ENCODE measurements at places on chromosomes 3 and 15.

DNA sequence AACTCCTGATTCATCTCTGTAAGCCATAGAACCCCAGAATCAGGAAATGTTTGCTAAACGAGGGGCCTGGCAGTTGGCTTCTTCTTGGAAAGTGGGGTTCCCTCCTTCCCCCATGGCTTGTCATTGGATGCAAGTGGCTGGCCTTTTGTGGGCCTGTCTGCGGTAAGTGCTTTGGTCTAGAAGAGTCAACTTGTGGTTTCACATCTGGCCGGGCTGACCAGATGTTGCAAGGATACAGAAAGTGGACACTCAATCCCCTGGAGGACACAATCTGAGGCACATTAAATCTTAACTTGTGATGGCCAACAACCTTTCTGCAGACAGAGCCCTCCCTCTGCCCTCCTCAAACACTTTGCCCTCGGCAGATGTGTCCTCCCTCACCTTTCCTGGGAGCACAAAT is 1.1 kb downstream of the FAH start:
- DNase-seq = no peak

DNA sequence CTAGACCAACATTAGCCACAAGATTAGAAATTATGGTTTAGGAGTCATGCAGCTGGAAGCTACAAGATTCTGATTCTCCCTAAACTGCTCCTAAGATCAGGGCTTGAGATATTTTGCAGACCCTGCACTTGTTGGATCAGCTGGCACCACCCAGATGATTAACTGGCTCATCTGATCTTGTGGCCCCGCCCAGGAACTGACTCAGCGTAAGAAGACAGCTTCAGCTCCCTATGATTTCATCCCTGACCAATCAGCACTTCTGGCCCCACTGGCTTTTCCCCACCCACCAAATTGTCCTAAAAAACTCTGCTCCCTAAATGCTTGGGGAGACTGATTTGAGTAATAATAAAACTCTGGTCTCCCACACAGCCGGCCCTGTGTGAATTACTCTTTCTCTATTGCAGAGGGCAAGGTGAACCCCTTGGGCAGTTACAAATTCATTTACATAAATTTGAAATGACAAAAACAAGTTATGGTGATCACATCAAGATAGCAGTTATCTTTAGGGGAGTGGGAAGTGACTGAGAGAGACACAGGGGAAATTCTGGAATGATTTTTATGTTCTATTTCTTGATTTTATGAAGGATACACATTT is 76.5 kb downstream of the CD200R1L start:
- DNase-seq = no peak

DNA sequence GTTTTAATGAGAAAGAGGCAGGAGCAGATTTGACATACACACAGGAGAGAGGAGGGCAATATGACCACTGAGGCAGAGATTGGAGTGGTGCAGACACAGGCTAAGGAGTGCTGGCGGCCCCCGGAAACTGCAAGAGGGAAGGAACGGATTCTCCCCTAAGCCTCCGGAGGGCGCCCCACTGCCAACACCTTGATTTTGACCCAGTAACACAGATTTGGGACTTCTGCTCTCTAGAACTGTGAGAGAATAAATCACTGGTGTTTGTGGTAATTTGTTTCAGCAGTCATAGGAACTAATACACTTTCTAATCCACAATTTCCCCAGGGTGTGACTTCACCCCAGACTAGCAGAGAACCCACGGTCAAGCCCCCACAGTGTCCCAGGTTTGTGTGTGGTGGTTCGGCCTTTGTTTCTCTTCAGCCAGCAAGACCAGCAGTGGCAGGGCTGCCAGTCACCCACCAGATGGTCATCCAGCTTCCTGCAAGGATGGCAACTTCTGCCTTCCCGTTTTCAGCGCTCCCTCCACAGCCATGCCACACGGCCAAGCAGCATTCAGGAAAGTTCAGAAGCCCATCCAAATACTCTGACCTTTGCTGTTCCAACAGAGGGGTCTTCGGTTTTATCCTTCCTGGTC is 23.6 kb upstream of the TSPAN3 start:
- DNase-seq = no peak

DNA sequence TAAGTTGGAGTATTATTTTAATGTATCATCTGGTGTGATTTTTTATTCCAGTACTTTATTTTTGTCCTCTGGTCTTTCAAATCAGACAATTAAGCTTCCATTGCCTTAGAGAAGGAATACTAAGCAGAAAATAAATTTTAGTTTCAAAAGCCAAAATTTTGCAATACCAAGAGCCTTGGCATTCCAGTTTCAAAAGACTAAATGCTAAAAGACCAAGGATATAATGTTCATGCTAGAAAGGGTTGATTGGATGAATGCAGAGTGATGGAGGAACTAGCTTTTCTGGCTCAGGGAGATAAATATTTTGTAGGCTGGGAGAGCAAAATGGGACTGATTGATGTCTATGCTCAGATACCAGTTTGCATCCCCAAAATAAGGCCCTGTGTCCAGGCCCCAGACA is 6.2 kb downstream of the CD200 start:
- DNase-seq = no peak

- DNase-seq = no peak
These were observed 3.0 kb upstream of the LPP start for GRCh38 chr3:188150982-188151381.

- no peak for DNase-seq
These were observed 36.8 kb upstream of the TNFSF10 start for GRCh38 chr3:172560026-172560425.

GRCh38 chr3:170507063-170507462 is 78.8 kb downstream of the SLC7A14 start:
- no peak for DNase-seq

DNA sequence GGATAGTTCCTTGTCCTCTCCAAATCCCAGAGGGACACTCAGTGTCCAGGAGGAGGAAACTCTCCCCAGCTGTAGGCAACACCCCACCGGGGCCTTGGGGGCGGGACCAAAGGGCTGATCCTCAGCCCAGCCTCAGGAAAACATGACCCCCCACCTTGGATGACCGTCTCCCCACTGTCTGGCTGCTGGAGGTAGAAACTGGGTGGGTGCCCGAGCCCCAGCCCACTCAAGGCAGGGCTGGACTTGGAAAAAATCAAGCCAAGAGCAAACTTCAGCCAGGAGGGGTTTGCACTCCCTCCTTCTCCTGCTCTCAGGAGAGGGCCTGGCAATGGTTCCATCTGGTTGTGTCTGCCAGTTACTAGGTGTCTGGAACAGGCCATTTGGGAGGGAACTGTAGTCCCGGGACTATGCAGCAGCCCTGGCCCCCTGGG is 3.6 kb upstream of the RASL12 start:
- no peak for DNase-seq

DNA sequence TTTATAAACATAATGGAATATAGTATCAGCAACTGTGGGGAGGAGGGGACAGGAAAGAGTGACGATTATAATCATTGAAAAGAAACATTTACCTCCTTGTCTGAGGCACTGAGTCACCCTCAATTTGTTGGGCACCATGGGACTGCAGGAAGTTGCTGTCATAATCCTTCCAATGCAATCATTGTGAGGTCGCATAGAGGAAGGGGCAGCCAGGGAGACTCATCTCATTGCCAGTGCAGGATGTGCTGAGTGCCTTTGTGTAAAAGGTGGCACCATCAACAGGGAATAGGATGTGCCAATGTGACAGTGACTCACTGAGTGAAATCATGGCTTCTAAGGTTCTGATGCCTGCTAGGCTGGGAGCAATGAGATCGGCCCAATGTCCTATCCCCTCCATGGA is 300.4 kb upstream of the ADAMTS9 start:
- DNase-seq = no peak

- no peak for DNase-seq
These were observed 665 bp downstream of the GLB1 start for GRCh38 chr3:33096093-33096868.

DNA sequence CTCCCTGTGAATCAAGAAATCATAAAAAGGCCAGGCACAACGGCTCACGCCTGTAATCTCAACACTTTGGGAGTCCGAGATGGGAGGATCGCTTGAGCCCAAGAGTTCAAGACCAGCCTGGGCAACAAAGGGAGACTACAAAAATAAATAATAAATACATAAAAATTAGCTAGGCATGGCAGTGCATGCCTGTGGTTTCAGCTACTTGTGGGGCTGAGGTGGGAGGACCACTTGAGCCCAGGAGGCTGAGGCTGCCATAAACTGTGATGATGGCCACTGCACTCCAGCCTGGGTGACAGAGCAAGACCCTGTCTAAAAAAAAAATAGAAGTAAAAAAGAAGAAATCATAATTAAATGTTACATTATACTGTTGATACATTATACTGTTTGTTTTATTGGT is 28.0 kb upstream of the DCUN1D1 start:
- no peak for DNase-seq

DNA sequence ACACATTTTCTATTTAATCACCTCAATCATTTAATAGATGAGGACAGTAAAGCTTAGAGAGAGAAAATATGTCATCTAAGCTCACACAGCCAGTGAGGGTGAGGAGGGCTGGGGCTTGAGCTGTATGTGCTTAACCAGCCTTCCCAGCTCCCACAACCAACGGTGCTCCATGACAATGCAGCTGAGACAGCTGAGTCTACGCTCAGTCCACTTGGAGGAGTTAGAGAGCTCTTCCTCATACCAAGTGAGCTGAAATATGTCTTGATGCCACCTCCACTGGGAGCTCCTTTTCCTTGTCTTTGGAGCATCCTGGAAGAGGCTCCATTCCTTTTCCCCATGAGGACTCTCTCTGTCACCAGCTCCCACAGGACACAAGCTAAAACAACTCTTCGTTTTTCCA is 9.3 kb downstream of the HOMER2 start:
- DNase-seq = no peak

DNA sequence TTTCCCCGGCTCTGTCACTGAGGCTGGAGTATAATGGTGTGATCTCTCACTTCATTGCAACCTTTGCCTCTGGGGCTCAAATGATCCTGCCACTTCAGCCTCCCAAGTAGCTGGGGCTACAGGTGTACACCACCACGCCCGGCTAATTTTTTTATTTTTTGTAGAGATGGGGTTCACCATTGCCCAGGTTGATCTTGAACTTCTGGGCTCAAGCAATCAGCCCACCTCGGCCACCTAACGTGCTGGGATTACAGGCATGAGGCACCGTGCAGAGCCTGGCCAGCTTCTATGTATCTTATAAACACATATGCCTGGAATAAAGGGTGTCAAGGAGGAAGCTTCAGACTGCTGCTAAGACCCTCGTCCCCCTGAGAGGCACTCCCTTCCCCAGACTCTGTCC is 4.2 kb downstream of the ZNF589 start:
- DNase-seq = no peak

- no peak for DNase-seq
These were observed 23.2 kb downstream of the ALDH1L1 start for GRCh38 chr3:126157083-126157768.

DNA sequence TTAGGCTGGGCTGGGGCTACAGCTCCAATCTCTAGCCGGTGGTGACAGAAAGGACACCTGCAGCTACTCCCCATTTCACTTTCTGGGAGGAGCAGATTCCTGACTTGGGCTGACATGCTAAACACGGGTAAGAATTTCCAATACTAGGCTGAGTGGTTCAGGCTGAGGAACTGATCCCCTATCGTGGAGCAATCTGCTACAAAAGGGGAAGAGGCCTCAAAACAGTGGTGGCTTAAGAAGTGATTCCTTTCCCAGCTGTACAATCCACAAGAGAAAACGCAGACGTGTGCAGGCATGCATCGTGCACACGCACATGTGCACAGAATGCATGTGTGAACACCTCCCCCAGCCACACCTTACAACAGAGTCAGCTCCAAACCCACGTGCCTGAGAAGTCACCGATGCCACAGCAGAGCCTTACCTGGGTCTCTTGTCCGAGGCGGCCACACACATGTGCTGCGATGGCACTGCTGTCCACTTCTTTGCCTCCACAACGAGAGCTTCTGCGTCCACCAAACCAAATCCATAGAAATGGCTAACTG is 86.7 kb upstream of the SNRPA1 start:
- no peak for DNase-seq

- DNase-seq = no peak
These were observed 63.2 kb upstream of the HRH1 start for GRCh38 chr3:11091088-11091590.

DNA sequence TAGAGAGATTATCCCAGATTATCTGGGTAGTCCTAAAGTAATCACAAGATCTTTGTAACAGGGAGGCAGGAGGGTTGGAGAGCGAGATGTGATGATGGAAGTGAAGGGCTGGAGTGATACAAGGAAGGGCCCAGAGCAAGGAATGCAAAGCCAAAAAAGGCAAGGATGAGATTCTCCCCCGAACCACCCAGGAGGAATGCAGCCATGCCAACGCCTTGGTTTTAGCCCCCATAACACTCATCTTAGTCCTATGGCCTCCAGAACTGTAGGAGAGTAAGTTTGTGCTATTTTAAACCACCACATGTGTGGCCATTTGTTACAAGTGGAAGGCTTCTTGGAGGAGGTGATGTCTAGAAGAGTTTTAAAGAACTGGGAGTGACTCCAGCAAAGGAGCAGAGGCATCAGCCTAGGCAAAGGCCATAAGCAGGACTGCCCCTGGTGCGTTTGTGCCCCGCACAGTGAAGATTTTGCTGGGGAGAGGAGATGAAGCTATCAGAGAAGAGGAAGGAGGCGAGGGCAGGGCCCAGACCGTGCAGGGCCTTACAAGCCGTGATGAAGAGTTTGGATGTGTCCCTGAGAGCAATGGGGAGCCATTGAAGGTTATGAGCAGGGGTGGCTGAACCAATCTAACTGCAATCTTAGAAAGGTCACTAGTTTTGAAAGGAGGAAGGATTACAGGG is 25.3 kb upstream of the CORO2B start:
- no peak for DNase-seq

DNA sequence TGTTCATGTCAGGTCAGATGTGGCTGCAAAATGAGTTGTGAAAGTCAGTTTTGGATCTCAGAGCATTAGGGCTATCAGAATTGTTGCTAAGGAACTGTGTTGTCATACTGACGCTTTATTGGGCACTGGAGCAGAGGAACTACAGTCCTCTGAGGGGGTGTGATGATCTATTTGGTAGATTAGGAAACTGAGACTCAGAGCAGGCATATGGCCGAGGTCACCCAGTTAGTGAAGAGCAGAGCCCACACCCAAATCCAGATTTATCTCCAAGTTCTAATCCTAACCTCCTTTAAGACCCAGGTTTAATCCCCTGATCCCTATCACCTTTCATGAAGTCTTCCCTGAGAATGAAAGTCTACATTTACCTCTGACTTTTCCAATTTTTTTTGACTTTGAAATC is 25.6 kb upstream of the GLCE start:
- DNase-seq = no peak
